CD4-positive, alpha-beta T cell treated with Interleukin-4 for 1 hour (primary cell): ENCODE measurements at places on chromosomes 2 and 18.

DNA sequence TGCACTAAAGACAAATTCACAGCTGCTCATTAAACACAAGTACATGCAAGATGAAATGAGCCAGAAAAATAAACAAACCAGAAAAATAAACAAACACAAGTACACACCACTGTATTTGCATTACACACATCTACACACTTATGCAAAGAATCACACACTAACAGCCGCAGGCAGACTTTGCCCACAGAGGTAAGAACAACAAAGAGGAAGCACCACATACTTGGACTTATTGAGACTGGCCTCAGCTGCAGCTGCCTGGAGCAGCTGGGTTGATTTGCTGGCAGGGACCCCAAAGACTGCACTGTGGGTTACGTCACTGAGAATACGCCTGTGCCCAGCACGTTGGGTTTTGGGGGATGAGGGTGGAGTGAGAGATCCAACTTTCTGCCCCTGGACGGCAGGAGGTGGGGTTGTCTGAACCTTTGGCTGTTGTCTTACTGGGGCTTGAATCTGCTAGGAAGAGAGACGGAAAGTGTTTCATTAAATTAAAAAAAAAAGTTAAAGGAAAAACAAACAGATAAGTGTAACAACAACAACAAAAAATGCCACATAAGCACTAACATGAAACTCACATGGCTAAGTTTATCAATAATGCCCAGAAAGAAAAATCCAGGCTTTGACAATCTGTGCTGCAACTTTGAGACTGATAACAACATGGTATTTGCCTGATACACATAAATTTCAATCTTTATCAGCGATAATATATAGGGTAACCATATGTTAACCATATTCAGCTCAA, 71.9 kb upstream of the NFU1 start:
- DNase-seq: no peak

GRCh38 chr2:163934131-163934530, 198.3 kb upstream of the FIGN start:
- no peak for DNase-seq

- no peak for DNase-seq
Measured at GRCh38 chr2:231920366-231920765, 5.8 kb downstream of the NPPC start.

DNA sequence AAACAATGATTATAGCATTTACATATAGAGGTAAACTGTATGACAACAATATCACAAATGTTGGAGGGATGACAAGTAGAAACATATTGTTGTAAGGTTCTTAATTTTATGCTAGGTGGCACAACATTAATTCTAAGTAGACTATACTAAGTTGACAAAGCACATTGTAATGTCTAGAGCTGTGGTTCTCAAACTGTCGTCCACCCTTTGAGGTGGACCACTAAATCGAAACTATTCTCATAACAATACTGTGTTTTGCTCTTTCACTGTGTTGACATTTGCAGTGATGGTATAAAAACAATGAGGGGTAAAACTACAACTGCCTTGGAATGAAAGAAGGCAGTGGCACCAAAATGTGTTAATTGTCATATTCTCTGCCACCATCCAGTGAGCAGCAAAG, 66.1 kb downstream of the METTL8 start:
- no peak for DNase-seq

DNA sequence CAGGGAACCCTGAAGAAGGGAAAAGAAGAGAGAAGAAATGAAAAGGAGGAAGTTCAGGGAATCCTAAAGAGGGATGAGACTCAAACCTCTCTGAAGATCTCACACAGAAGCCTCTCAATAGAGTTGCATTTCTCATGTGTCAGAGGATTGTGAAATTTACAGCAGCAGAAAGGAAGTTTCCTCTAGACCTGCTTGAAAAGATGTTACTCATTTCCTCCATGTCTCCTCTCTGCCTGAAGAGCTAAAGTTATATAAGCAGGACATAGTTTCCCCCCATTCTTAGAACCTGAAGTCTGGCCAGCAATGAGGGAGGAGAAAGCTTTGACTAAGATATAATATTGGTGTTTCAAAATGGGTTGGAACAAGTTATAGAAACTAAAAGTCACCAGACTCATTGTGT, 1155.6 kb downstream of the LRP1B start:
- DNase-seq: no peak

- no peak for DNase-seq
Measured at GRCh38 chr2:181602017-181602416, 54.9 kb downstream of the CERKL start.

- no peak for DNase-seq
Measured at GRCh38 chr2:44932079-44932478, 9.4 kb upstream of the SIX3 start.

GRCh38 chr2:202122980-202123720, 50.1 kb downstream of the KIAA2012 start:
- no peak for DNase-seq

- peak; percentile 43 for DNase-seq
Measured at GRCh38 chr2:20447437-20448245, 767 bp downstream of the RHOB start.

- DNase-seq: peak; percentile 49
Measured at GRCh38 chr2:204005940-204006721, 69.6 kb downstream of the ICOS start.

- peak; percentile 29 for DNase-seq
Measured at GRCh38 chr2:36356298-36356989, 866 bp downstream of the CRIM1 start.

DNA sequence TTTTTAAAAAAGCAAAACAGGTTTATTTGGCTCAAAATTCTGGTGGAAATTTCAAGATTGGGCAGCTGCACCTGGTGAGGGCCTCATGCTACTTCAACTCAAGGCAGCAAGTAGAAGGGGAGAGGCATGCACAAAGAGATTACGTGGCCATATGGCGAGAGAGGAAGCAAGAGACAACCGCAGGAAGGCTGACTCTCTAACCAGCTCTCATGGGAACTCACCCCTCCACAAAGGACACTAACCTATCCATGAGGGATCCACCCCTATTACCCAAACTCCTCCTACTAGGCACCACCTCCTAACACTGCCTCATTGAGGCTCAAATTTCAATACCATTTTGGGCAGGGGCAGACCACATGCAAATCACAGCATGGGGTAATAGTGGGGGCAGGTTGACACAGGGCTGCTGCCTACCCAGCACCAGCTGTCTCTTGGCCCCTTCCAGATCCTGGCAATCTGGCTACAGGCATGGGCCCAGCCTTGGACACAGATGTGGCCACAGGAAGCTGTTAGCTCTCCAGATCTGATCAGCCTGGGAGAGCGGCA, 2.0 kb upstream of the CAPN10 start:
- peak; percentile 55 for DNase-seq

GRCh38 chr2:148495586-148495985, 149.0 kb upstream of the EPC2 start:
- DNase-seq: no peak

- DNase-seq: no peak
Measured at GRCh38 chr18:49988733-49989132, 175.4 kb upstream of the ACAA2 start.

- DNase-seq: no peak
Measured at GRCh38 chr2:164141271-164141670, 405.5 kb upstream of the FIGN start.

DNA sequence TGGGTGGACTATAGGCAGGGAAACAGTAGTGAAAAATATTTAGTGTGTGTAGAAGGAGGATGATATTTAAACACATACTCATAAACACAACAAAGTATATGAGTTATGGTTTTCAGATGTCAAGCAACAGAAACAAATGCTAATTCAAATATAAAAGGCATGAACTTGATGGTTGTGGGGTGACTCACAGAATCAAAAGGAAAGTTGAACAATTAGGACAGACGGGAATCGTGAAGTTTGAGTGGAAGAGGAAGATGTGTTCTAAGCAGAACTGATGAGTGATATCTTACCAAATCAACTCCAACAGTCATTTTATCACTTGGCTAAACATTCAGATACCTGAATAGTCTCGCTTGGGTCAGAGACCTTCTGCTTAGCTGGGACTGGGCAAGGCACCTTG, 53.6 kb upstream of the ITGA6 start:
- no peak for DNase-seq

DNA sequence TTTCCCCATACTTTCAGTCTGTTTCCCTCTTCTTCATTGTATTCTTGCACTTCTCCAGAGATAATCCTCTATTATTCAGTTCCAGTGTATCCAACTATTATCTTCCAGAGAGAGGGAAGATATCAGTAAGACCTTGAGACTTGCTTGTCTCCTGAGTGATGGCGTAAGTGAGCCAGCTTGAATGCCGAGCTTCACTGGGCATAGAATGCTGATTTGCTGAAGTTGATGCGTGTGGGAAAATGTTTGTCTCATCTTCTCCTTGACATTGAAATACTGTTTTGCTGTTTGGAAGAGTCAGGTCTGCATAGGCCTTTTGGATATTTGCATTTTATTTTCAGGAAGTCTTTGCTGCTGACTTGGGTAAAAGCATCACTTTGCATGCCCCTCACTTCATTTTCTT, 41.1 kb upstream of the MGAT5 start:
- no peak for DNase-seq

GRCh38 chr18:51082571-51083267, 52.7 kb downstream of the SMAD4 start:
- DNase-seq: no peak

- DNase-seq: no peak
Measured at GRCh38 chr2:74201196-74201595, 2.8 kb downstream of the MTHFD2 start.

- DNase-seq: no peak
Measured at GRCh38 chr2:601806-602455, 75.3 kb downstream of the TMEM18 start.

DNA sequence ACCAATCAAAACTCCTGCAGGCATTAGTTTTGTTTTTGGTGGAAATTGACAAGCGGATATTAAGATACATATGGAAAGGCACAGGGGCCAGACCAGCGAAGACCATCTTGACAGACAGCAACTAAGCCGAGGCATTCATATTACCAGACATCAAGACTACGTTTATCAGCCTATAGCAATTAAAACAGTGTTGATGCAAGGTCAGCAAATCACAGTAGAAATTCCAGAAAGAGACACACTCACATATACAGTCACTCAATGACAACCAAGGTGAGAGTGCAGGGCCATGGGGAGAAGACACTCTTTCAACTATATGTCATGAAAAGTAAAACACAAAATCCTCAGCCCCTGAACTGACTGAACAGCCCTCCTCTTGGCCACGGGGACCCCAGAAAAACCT, 164.6 kb downstream of the TPO start:
- DNase-seq: no peak

GRCh38 chr2:61029533-61029932, 11.5 kb upstream of the PUS10 start:
- no peak for DNase-seq

DNA sequence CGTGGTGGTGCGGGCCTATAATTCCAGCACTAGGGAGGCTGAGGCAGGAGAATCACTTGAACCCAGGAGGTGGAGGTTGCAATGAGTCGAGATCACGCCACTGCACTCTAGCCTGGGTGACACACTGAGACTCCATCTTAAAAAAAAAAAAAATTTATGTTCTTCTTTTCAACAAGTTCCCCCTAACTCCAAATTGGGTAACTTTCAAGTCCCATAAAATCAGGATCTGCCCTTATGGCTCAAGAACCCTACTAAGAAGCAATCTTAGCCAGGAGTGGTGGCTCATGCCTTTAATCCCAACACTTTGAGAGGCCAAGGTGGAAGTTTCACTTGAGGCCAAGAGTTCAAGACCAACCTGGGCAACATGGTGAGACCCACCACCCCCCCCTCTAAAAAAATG, 30.3 kb upstream of the TLK1 start:
- DNase-seq: no peak

- DNase-seq: no peak
Measured at GRCh38 chr18:49833814-49834213, 20.5 kb upstream of the ACAA2 start.

DNA sequence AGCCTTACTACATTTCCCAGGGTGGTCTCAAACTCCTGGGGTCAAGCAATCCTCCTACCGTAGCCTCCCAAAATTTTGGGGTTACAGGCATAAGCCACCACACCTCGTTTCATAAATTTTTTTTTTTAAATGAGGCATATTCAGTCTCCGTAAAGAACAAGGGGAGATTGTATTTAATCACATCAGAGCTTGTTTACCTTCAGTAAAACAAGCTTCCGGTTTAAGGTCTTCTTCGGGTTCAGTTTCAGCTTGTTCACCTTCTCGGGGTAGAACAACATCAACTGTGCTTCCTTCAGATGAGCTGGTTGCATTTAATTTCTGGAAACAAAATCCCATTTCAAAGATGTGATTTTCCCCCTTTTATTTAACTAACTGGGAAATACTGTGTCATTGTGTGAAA, 88.6 kb downstream of the SCN3A start:
- DNase-seq: no peak

- DNase-seq: peak; percentile 40
Measured at GRCh38 chr2:174059178-174059883, 94.2 kb upstream of the SP3 start.
